ENCODE measurements at places on chromosomes 13 and 19.

DNA sequence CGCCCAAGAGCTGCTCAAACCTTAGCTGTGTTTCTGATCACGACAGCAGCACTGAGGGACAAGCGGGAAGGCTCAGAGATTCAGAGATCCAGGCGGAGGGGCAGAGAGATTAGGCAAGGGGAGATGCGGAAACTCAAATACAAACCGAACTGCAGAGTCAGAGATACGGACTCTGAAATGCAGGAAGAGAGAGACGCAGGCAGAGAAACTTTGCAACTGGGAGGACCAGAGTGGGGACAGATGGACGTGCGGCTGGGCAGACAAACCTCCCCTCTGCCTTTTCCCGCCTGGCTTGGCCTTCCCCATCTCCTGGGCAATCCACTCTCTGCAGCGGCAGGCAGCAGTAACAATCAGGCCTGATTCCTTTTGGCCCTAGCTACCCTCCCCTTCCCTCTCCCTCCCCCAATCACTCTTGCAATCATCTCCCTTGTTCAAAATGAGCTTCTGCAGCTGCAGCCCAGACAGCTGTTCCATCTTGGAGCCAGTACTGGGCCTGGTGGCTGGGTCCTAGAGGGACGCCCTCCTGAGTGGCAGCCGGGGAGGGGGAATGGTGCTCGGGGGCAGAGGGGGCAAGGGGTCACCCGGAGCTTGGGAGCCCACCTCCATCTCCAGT is 29.7 kb downstream of the OLFM2 start:
- DNase-seq: no peak

DNA sequence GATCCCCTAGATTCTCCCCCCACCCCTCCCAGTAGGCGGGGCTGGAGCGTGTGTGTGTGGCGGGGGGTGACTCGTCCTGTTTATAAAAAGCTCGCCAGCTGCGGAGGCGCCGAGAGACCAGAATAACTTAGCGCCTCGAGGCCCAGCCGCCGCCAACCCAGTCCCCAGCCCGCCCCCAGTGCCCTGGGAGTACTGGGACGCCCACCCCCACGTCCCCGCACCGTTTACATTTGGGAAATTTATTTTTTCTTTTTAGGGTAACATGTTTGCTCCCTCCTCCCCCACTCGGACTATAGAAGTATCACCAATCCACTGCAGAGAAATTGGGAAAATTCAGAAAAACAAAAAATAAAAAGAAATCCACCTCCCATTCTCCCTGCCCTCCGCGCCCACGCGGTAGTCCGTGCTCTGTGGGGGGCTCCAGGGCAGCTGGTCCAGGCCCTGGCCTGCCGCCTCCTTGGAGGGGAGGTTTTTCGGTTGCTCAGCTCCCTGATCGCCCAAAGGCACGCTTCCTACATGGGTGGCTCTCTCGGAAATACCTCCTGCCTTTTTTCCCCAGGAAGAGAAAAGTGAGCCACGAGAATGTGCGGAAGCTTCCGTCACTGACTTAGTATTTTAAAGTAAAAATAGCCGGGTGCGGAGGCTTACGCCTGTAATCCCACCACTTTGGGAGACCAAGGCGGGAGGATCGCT is 1.5 kb upstream of the RAB3A start:
- peak; percentile 75 for DNase-seq

DNA sequence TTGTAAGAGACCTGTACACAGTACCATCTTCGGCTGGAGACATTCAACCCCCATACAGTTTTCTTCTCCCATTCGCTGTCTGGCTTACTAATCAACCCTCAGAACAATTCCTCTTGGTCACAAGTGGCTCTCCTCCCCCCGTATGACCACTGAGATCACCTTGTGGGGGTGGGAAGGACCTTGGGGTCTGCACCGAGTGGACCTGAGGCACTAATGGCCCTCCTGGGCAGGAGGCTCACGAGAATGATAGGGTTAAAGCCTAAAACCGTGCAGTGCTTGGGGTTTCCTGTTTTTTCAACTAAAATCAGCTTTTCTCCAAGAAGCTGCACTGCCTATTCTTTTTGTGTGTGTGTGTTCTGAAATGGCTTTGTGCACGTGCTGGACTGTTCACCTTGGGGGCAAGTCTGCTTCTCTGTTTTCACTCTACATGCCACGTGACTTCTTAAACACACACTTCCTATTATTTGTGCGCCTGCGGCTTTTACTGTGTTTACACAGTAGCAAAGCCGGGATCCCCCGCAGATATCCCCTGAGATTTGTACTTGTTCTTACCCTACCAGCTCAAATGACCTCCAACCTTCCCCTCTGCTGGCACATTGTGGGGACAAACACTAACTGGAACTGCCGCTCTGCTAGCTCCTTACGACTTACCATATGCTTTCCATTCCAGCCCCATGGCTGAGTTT is 12.3 kb downstream of the RBM26 start:
- peak; percentile 84 for DNase-seq

GRCh38 chr13:99861771-99862170 is 109.8 kb downstream of the ZIC5 start:
- DNase-seq: no peak

GRCh38 chr13:81184556-81185265 is 843.8 kb upstream of the SPRY2 start:
- no peak for DNase-seq

- no peak for DNase-seq
Observed at GRCh38 chr13:59885076-59885475, 278.7 kb downstream of the DIAPH3 start.

DNA sequence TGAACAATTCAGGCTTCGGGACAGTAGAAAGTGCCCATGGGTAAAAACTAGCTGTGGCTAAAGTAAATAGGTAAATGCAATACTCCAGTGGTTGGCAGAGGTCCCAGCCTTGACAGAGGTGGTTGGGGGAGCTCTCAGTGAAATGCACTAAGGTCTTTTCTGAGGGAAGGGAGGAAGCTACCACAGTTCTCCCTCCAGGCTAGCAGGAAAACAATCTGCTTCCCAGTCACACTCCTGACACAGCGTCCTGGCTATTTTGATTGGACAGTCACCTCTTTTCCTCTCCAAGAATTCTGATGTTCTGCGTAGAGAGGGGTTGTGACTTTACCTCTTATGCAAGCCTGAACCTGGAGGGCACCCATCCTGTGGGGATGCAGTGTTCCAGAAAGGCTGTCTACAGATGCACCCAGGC is 128.7 kb downstream of the CYSLTR2 start:
- DNase-seq: peak; percentile 60

- no peak for DNase-seq
Observed at GRCh38 chr19:47113850-47114651, 475 bp upstream of the ZC3H4 start.

DNA sequence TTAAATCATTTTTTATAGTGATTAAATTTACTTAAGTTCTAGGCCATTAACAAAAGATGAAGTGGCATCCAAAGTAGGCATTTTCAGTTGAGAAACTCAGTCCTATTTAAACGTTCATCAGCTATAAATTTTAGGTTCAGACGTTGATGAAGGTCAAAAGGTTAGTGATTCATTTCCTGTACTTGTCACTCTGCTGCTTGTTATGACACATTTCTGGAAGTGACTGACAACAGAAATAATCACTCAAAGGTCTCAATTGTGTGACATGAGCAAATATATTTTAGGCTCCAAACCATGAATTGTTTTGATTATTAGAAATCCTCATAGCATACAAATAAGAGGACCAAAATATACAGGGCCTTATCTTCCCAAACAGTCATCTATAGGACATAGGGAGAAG is 10.3 kb upstream of the EDNRB start:
- DNase-seq: no peak

DNA sequence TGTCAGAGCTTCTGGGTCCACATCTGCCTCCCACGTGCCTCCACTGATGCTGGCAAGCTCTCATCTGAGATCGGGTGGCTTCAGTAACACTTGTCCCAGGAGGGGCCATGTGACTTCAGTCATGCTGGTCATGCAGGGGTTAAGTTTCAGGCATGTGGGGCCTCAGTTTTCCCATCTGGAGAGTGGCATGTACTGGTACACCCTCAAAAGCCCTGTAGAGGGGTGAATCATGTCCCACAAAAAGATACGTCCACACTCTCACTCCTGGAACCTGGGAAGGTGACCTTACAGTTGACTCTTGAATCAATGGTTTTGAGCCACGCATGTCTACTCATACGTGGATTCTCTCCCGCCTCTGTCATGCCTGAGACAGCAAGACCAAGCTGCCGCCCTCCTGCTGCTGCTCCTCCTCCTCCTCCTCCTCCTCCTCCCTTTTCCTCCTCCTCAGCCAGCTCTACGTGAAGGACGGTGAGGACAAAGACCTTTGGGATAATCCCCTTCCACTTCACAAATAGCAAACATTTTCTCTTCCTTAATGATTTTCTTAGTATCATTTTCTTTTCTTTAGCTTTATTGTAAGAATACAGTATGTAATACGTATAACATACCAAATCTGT is 53.7 kb downstream of the COMP start:
- no peak for DNase-seq

DNA sequence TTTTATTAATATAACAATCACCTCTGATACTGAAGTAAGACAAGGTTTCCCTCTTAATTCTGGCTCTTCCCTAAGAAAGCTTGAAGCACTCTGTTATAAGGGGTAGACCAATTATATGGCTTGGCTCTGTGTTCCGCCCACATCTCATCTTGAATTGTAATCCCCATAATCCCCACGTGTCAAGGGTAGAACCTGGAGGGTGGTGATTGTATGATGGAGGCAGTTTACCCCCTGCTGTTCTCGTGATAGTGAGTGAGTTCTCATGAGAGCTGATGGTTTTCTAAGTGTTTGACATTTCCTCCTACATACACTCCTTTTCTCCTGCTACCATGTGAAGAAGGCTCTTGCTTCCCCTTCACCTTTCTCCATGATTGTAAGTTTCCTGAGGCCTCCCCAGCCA is 363.8 kb upstream of the PCDH20 start:
- DNase-seq: no peak

GRCh38 chr19:45598267-45599001 is 3.6 kb downstream of the GPR4 start:
- DNase-seq: peak; percentile 6

- DNase-seq: no peak
Observed at GRCh38 chr19:6572217-6572616, 18.7 kb downstream of the CD70 start.

- DNase-seq: peak; percentile 59
Observed at GRCh38 chr13:49026851-49027250, 51.1 kb downstream of the FNDC3A start.

DNA sequence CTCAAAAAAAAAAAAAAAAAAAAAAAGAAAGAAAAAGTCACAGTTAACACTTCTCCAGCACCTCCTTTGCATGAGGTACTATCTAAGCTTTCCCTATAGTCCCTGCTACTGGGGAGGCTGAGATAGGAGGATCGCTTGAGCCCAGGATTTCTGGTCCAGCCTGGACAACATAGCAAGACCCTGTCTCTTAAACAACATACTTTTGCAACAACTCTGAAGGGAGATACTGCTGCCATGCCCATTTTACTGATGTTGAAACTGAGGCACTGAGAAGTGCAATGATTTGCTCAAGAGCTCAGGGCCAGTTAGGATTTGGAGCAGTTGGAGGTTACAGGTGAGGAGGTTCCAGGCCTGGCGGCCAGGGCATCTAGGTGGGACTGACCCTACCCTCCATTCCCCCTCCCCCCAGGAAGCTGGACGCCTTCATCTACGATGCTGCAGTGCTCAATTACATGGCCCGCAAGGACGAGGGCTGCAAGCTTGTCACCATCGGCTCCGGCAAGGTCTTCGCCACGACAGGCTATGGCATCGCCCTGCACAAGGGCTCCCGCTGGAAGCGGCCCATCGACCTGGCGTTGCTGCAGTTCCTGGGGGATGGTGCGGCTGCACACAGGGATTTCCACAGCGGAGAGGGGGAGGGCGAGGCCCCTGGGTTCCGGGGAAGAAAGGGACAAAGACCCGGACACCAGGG is 4.3 kb upstream of the GRWD1 start:
- DNase-seq: no peak

- peak; percentile 79 for DNase-seq
Observed at GRCh38 chr19:34639491-34640085, 37.4 kb downstream of the SCGB2B2 start.

- peak; percentile 77 for DNase-seq
Observed at GRCh38 chr13:32548837-32549236, 10.2 kb upstream of the N4BP2L2 start.

- DNase-seq: peak; percentile 12
Observed at GRCh38 chr19:32471095-32471494, 65.5 kb downstream of the DPY19L3 start.

DNA sequence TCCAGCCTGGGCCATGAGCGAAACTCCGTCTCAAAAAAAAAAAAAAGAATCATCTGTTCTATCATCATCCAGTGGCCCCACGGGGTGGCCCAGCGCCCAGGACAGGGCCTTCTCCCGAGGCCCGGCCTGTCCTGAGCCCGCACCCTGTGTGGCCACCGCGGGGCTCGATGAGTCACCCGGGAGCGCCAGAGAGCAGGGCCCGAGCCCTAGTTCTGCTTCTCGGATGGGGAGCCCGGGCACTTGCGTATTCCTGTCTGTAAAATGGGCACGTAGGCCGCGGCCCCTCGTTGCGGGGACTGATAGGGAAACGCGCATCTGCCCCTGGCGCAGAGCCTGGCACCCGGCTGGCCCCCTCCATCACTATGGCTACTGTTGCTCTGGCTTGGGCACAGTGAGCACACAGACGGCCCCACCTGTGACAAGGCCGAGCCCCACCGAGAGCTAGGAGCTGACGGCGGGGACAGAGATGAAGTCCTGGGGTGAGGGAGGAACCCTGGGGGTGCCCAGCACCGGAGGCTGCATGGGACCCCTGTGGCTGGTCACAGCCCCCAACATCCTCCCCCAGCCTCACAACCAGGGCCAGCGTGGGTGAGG is 21.3 kb upstream of the UQCR11 start:
- DNase-seq: no peak

- no peak for DNase-seq
Observed at GRCh38 chr19:39873385-39873784, 27.2 kb upstream of the FBL start.

DNA sequence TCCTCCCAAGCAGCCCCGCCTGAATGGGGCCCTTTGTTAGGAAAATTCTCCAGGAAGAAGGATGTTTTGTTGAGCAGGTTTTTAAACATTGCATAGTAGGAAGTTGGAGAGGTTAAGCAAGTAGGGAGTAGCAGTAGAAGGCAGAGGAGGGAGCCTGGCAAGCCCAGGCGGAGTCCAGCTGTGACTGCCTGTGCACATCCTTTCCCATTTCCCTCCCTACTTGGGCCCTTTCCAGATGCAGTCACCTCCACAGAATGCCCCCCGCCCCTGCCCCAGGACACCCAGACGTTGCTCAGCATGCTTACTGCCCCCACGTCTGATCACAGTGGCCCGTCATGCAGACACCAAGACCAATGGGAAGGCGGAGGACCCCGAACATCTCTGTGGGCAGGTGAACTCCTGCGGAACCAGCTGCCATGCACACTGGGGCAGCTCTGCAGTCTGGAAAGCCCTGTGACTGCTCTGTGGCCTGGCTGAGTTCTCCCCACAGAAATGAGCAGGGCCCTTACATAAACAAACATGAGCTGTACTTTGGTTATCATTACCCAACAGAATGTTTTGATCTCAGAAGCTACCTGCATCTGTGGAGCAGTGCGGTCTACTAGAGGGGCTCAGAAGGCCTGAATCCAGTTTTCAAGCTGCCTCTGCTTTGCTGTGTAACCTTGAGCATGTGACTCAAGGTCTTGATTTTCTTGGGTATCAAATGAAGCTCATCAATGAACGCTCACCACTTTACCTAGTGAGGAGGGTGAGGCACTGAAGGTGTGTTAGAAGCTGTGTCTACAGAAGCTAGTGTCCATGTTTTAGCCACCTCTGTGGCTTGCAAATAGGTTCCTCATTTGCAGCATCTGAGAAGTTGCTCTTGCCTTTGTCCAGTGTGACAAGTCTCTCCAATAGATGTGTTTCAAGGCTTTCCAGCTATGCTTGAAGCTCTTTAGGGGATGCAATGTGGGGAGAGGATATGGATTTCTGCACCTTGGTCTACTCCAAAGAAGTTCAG is 84.2 kb downstream of the TNFRSF19 start:
- DNase-seq: peak; percentile 80

GRCh38 chr19:56120371-56121179 is 520 bp downstream of the ZNF787 start:
- DNase-seq: peak; percentile 78

Measured in choroid plexus epithelial cell (primary cell).